GM12865 (cell line): ENCODE measurements at places on chromosomes 5 and 9.

GRCh38 chr9:74412236-74412979 is 84.7 kb upstream of the RORB start:
- DNase-seq, result no peak

- DNase-seq, result peak; percentile 13
Observed at GRCh38 chr5:73985145-73985544, 359.1 kb downstream of the ARHGEF28 start.

DNA sequence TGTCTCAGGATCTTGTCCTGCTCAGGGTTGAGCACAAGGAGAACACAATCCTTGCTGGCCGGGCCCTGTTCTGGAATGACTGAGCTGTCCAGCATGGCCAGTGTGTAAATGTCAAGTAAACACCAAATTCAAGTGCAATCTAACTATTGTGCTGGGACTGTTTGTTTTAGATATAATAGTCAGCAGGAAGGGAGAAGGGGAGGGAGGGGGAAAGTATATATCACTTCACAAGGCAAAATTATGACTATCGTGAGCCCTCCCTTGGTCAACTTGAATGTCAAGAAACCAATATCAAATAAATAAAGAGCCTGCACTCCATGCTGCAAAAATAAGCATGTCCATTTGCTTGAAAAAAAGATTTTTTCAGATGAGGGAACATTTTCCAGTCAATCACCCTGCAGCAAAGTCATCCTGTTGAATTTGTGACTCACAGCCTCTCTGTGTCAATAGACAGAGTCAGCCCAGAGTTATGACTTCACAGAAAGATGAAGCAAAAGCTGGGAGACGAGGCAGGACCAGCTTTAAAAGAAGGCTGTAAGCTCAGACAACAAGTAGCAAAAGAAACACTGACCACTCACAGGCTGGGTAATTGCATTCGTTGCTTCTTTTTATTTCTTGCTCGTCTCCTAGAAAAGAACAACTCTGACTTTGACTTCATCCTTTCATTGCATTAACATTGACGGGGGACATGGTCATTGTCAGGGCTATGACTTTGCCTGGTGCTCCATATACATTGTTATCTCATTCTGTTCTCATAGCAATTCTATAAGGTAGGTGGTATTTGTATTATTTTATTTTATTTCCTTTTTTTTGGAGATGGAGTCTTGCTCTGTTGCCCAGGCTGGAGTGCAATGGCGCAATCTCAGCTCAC is 15.3 kb upstream of the KLF4 start:
- DNase-seq, result no peak

GRCh38 chr9:136329211-136329627 is 1.9 kb downstream of the GPSM1 start:
- DNase-seq, result no peak

- peak; percentile 87 for DNase-seq
Observed at GRCh38 chr5:157518963-157519362, 56.6 kb downstream of the ADAM19 start.

DNA sequence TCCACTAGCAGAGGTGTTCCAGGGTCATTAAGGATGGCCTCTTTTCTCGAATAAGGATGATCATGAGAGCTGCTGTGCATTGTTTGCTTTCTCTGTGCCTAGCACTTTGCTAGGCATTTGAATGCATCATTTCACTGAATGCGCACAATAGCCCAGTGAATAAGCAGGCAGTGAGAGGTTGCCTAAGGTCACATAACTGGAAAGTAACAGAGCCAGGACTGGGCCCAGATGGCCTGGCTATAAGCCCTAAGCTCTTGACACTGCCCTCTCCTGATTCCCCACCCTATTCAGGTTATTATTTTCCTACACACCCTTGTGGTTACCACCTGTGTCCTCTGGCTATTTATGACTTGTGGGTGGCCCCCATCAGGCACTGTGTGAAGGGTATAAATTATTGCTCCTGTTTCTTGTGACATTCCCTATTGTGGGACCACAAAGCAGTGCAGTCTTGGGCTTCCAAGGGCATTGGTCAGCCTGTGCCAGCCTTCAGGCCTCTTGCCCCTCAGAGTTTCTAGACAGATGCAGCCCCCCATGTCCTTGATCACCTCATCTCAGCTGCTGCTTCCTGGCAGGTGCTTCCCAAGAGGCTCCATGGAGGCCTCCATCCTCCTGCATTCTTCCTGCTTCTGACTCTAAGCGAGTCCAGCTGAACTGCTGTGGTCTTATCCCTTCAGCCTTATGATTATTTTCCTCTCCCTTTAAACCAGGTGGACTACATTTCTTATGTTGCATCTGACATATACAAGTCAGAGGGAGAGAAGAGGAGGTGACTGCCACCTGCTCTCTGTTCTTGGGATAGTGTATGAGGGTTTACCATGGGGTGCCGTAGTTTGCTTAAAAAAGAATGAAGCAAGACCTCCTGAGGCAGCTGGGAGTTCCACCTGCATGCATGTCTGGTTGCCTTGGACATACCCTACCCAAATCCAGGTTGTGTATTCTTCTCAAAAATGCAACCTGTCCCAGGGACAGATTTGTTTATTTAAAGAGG is 47.6 kb downstream of the ANGPTL2 start:
- no peak for DNase-seq

DNA sequence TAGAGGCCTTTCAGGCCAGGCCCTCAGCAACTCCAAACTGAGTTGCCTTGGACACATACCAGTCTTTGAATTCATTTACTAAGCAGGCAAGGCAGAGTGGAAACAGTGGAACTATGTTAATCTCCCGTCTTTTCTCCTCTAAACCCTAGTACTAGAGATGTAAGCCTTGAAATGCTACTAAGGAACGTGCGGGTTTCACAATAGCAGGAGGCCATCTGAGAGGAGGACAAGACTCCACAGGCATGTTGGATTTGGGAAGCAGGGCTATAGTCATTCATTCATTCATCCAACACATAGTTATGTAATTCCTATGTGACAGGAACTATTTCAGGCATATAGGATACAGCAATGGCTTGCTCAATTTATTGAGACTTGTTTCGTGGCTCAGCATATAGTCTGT is 3.3 kb upstream of the OCLN start:
- no peak for DNase-seq

- no peak for DNase-seq
Observed at GRCh38 chr9:133111808-133112662, 9.0 kb downstream of the RALGDS start.

DNA sequence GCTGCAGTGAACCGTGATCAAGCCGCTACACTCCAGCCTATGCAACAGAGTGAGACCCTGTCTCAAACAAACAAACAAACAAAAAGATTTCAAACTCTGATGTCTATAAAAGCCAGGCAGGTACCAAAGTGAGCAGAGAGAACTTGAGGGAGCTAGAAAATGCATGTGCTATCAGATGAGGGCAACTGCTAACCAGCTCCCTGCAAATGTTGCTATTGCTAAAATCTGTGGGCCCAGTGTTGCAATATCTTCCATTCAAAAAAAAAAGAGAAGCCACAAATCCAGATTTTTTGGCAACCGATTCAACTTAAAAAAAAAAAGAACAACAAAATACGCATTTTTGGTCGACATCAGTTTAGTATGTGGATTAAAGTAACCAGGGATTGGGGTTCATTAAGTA is 5.5 kb downstream of the UBE2D2 start:
- no peak for DNase-seq
